ENCODE measurements at places on chromosomes 12 and 14.
A peak's percentile ranks its signal among the peaks of the same experiment; 100 is the strongest.

- H3K36me3 ChIP-seq, result no peaks in the 10 kb centered on the region
- H3K4me3 ChIP-seq, result no peak overlapping the region
- H3K4me1 ChIP-seq, result no peaks in the 10 kb centered on the region
- H3K27me3 ChIP-seq, result no peaks in the 10 kb centered on the region
- H3K27ac ChIP-seq, result no peak overlapping the region
- no peak for DNase-seq
Measured at GRCh38 chr14:49553892-49554291, 32.3 kb downstream of the RPS29 start.

- H3K27me3 ChIP-seq, result peaks cover 5% of the 10 kb centered on the region
- H3K4me3 ChIP-seq, result no peak overlapping the region
- no peaks in the 10 kb centered on the region for H3K36me3 ChIP-seq
- H3K4me1 ChIP-seq, result no peaks in the 10 kb centered on the region
Measured at GRCh38 chr12:72057330-72057914, 118.8 kb downstream of the TPH2 start.

DNA sequence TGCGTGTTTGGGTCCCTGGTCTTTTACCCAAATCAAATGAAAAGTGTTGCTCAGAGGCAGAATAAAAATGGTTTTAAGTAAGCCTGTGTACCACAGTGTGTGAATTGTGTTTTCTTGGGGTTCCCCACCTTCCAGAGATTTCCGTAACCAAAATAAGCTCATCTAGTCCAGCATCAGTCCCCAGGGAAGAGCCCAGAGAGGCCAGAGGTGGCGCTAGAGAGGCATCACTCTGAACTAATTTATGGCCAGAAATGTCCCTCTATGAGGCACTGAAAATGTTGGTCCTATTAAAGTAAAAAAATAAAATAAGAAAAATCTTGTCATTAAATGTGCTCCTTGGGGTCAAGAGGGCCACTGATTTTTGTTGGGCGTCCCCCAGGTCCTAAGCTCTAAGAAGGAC lies 24.9 kb upstream of the PRKAB1 start:
- peaks cover 14% of the 10 kb centered on the region for H3K27me3 ChIP-seq
- H3K4me3 ChIP-seq, result no peak overlapping the region
- no peaks in the 10 kb centered on the region for H3K4me1 ChIP-seq
- peak; percentile 25 for DNase-seq
- no peak overlapping the region for H3K27ac ChIP-seq

- H3K4me3 ChIP-seq, result no peak overlapping the region
- no peaks in the 10 kb centered on the region for H3K4me1 ChIP-seq
- DNase-seq, result no peak
- peaks cover 20% of the 10 kb centered on the region for H3K36me3 ChIP-seq
- H3K27ac ChIP-seq, result no peak overlapping the region
Measured at GRCh38 chr12:7144414-7145120, 14.4 kb downstream of the CLSTN3 start.

- DNase-seq, result no peak
- H3K27me3 ChIP-seq, result peaks cover 2% of the 10 kb centered on the region
- H3K27ac ChIP-seq, result no peak overlapping the region
- no peak overlapping the region for H3K4me3 ChIP-seq
Measured at GRCh38 chr12:95440401-95440800, 33.6 kb upstream of the METAP2 start.

- H3K27me3 ChIP-seq, result no peaks in the 10 kb centered on the region
- H3K4me1 ChIP-seq, result peaks cover 3% of the 10 kb centered on the region
- peaks cover 21% of the 10 kb centered on the region for H3K36me3 ChIP-seq
- no peak overlapping the region for H3K4me3 ChIP-seq
- no peak overlapping the region for H3K27ac ChIP-seq
Measured at GRCh38 chr14:73125746-73126145, 10.6 kb upstream of the PSEN1 start.

GRCh38 chr14:51093371-51094281 lies 1.3 kb downstream of the TRIM9 start:
- H3K4me1 ChIP-seq, result peaks cover 15% of the 10 kb centered on the region
- peak; percentile 80 for DNase-seq

DNA sequence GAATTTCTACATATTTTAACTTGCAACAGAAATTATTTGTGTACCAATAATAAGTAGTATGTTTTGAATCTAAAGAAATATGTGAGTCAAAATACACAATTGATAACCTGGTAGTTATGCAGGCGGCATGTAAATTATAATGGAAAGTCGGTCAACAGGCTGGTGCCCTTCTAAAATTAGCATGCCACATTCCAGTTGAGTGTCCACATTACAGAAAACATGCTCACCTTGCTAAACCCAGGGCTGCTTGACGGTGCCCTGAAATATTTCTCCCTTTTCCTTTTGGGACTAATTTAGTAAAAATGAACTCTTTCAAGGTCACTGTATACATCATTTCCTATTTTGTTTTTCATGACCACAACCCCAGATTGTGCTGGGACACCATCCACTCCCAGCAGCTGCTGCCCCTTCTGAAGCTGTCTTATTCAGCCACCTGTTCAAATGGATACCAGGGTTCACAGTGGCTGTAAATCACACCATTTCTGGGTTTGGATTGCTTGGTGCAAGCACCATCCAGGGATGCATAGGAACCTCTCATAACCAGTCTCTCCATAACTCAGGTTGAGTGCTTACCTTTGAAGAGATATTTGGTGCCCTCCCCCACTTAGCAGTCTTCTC lies 110.6 kb downstream of the ANO6 start:
- no peak overlapping the region for H3K4me3 ChIP-seq
- H3K27me3 ChIP-seq, result no peaks in the 10 kb centered on the region

- peaks cover 4% of the 10 kb centered on the region for H3K4me1 ChIP-seq
- H3K27ac ChIP-seq, result no peak overlapping the region
- H3K36me3 ChIP-seq, result no peaks in the 10 kb centered on the region
Measured at GRCh38 chr14:65137648-65138307, 35.5 kb upstream of the MAX start.

- H3K4me3 ChIP-seq, result no peak overlapping the region
- H3K4me1 ChIP-seq, result peaks cover 31% of the 10 kb centered on the region
- H3K27ac ChIP-seq, result no peak overlapping the region
- no peaks in the 10 kb centered on the region for H3K27me3 ChIP-seq
- no peak for DNase-seq
Measured at GRCh38 chr12:95484524-95484923, 10.6 kb downstream of the METAP2 start.

DNA sequence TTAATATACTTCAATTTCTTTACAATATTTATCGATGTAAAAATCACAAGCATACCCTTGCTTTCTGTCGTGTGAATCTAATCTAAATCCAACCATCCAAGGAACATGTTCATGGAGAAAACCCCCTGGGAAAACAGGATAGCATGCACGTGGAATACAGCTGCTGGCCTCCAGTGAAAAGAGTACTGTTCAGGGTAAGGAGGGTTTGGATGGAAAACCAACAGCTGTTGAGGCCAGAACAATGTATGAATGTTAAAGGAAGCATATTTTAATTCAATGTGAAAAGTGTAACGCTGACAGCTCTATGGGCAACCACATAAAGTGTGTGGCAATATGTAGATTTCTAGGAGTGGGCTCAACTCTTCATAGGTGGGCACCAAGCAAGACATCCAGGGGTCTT lies 344.0 kb downstream of the TMEM132D start:
- no peak overlapping the region for H3K27ac ChIP-seq
- no peak overlapping the region for H3K4me3 ChIP-seq
- no peaks in the 10 kb centered on the region for H3K36me3 ChIP-seq
- DNase-seq, result no peak
- no peaks in the 10 kb centered on the region for H3K4me1 ChIP-seq
- H3K27me3 ChIP-seq, result no peaks in the 10 kb centered on the region

DNA sequence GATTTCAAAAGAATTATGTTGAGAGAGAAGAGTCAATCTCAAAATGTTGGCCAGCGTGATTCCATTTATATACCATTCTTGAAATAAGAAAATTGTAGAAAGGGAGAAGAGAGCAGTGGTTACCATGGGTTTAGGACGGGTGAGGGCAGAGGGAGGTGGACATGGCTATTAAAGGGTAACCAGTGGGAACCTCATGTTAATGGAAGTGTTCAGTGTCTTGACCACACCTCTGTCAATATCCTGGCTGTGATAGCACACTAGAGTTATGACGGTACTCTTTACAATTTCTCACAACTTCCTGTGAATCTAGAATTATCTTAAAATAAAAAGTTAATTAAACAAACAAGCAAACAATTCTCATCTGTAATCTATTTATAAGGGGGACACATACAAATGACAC lies 821.2 kb downstream of the VRK1 start:
- no peak overlapping the region for H3K4me3 ChIP-seq
- DNase-seq, result no peak
- peak overlapping the region; percentile 93 for H3K27ac ChIP-seq
- H3K36me3 ChIP-seq, result peaks cover 12% of the 10 kb centered on the region
- H3K4me1 ChIP-seq, result peaks cover 45% of the 10 kb centered on the region

DNA sequence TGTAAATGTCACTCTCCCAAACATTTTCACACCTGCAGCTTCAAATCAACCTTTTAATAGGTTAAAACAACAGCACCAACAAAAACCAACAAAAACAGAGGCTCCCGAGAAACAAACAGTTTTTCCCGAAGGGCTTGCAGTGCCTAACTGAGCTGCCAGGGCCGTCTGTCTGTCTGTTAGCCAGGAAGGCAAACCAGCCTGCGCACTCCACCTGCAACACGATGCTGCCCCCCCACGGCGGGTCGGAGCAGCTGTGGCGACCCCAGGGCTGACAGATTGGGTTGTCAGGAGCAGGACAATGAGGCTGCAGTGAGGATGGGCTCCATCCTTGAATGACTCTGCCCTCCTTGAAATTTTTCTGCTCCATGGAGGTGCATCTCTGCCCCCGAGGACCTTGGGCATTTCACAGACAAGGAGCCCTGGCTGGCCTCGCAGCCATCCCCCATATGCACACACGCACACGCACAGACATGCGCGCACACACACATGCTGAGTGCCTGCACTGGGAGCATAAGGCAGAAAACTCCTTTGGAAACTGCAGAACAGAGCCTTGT lies 2.6 kb downstream of the RTL1 start:
- peaks cover 48% of the 10 kb centered on the region for H3K27me3 ChIP-seq
- no peak overlapping the region for H3K27ac ChIP-seq
- no peaks in the 10 kb centered on the region for H3K4me1 ChIP-seq
- peak; percentile 54 for DNase-seq

- no peaks in the 10 kb centered on the region for H3K36me3 ChIP-seq
- no peak overlapping the region for H3K4me3 ChIP-seq
- peaks cover 6% of the 10 kb centered on the region for H3K27me3 ChIP-seq
- peaks cover 17% of the 10 kb centered on the region for H3K4me1 ChIP-seq
Measured at GRCh38 chr12:52347551-52348510, 19.4 kb downstream of the KRT85 start.

DNA sequence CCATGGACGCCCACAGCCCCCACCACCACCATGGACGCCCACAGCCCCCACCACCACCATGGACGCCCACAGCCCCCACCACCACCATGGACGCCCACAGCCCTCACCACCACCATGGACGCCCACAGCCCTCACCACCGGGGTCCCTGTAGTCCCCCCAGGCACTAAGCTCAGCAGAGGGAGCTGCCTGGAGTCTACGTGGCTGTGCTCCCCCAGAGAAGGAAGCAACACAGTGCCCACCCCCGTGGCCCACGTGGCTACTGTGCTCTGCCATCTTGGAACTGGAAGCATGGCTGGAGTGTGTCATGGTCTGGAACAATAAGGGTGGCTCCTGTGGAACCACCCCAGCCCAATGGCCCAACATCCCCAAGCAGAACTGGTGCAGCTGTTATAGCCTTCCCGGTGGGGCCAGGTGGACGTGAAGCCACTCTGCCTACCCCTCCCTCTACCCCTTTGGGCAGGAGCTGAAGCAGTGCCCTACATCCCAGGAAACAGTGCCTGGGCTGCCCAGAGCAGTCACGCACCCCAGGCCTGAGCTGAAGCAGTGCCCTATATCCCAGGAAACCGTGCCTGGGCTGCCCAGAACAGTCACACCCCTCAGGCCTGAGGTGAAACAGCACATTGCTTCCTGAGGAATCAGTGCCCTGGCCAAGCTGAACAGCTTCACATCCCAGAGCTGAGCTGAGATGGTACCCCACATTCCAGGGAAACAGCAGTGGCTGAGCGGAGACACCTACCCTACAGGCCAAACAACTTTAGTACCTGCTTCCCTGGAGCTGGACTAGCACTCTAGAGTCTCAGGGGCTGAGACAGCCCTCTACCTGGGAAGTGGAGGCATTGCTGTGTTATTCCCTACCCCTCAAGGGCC lies 9.0 kb upstream of the SFSWAP start:
- no peak overlapping the region for H3K27ac ChIP-seq
- DNase-seq, result no peak
- peaks cover 5% of the 10 kb centered on the region for H3K27me3 ChIP-seq

GRCh38 chr14:92955381-92955780 lies 32.4 kb downstream of the CHGA start:
- no peaks in the 10 kb centered on the region for H3K36me3 ChIP-seq
- DNase-seq, result no peak
- H3K27me3 ChIP-seq, result no peaks in the 10 kb centered on the region
- no peak overlapping the region for H3K27ac ChIP-seq

GRCh38 chr12:27521066-27521465 lies 2.9 kb upstream of the PPFIBP1 start:
- H3K36me3 ChIP-seq, result no peaks in the 10 kb centered on the region
- H3K4me1 ChIP-seq, result peaks cover 19% of the 10 kb centered on the region
- no peak overlapping the region for H3K27ac ChIP-seq
- no peak overlapping the region for H3K4me3 ChIP-seq

DNA sequence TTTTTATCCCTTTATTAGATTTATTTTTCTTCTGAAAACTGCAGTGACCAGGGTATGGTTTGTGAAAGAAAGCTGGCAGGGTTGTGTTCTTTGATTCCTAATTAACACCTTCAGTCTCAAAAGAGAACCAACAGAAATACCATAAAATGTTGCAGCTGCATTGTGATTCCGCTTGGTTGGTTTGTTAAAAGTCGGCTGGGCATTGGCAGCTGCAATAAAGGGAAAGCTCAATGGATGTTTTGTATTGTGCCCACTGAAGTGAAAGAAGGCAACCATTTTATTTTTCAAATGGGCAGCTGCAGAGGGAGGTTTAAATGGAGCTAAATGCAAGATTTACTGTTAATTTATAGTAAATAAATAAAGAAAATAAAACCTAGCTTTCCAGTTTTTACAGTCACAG lies 16.7 kb downstream of the LGR5 start:
- no peak overlapping the region for H3K4me3 ChIP-seq
- no peak for DNase-seq
- no peaks in the 10 kb centered on the region for H3K4me1 ChIP-seq
- H3K27ac ChIP-seq, result no peak overlapping the region
- H3K27me3 ChIP-seq, result peaks cover 20% of the 10 kb centered on the region

- H3K36me3 ChIP-seq, result no peaks in the 10 kb centered on the region
- no peaks in the 10 kb centered on the region for H3K4me1 ChIP-seq
Measured at GRCh38 chr12:31246470-31246850, 79.5 kb downstream of the SINHCAF start.

GRCh38 chr14:36585100-36585499 lies 2.7 kb upstream of the NKX2-8 start:
- H3K36me3 ChIP-seq, result no peaks in the 10 kb centered on the region
- H3K27ac ChIP-seq, result no peak overlapping the region
- no peak overlapping the region for H3K4me3 ChIP-seq
- H3K4me1 ChIP-seq, result peaks cover 5% of the 10 kb centered on the region
- peaks cover 56% of the 10 kb centered on the region for H3K27me3 ChIP-seq
- no peak for DNase-seq

DNA sequence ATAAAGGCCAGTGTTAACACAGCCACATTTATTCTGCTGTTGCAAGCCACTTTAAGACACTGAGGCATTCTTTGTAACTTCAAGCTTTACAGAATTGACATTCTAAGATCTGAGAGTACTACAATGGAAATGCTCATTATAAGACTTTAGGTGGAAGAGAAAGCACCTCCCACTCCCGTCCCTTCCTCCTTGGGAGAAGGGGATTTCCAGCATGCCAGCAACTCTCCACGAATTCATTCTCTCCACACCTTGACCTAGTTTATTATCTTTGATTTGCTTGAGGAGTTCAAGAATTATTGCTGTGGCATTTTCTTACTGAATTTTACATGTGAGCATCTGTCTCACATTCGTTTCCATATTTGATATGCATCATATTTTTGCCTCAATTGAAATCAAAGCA lies 644.4 kb upstream of the MIS18BP1 start:
- H3K4me3 ChIP-seq, result no peak overlapping the region
- no peak overlapping the region for H3K27ac ChIP-seq
- H3K27me3 ChIP-seq, result no peaks in the 10 kb centered on the region

All from activated CD4-positive, alpha-beta T cell treated with anti-CD3 and anti-CD28 coated beads for 36 hours (primary cell).